ENCODE measurements at places on chromosomes 12 and 14. TPM values are rescaled to one million over a fixed set of nuclear protein-coding genes. Genes with fewer than 3 reads are reported as not detected.

- H3K27me3 ChIP-seq = no peaks in the 10 kb centered on the region
- no peak for DNase-seq
- H3K4me3 ChIP-seq = no peak overlapping the region
- no peaks in the 10 kb centered on the region for H3K36me3 ChIP-seq
Observed at GRCh38 chr12:114835031-114835430, 151.1 kb upstream of the TBX3 start.

- H3K36me3 ChIP-seq = peaks cover 30% of the 10 kb centered on the region
- no peak overlapping the region for H3K27ac ChIP-seq
- no peaks in the 10 kb centered on the region for H3K27me3 ChIP-seq
- no peak overlapping the region for H3K4me3 ChIP-seq
- DNase-seq = no peak
- peaks cover 31% of the 10 kb centered on the region for H3K4me1 ChIP-seq
Observed at GRCh38 chr14:105250986-105251385, 2.7 kb downstream of the BTBD6 start.

DNA sequence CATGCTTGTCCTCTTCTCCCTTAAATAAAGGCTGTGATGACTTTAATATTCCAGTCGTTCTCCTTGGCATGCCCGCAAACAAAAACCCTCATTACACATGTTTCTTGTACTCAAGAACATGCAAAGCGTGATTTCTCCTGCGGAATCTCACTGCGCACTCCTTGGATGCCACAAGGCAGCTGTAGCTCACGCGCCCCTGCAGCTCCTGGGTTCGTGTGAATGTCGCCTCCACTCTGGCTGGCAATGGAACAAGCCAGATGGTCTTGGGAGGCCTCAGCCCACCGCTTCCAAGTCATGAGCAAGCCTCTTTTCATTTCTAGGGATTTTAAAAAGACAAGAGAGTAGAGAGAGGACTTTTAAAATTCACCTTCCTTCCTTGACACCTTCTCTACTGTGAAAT lies 403.8 kb downstream of the PCNX1 start:
- no peaks in the 10 kb centered on the region for H3K36me3 ChIP-seq
- no peaks in the 10 kb centered on the region for H3K27me3 ChIP-seq
- H3K27ac ChIP-seq = no peak overlapping the region
- no peak overlapping the region for H3K4me3 ChIP-seq
- no peak for DNase-seq

DNA sequence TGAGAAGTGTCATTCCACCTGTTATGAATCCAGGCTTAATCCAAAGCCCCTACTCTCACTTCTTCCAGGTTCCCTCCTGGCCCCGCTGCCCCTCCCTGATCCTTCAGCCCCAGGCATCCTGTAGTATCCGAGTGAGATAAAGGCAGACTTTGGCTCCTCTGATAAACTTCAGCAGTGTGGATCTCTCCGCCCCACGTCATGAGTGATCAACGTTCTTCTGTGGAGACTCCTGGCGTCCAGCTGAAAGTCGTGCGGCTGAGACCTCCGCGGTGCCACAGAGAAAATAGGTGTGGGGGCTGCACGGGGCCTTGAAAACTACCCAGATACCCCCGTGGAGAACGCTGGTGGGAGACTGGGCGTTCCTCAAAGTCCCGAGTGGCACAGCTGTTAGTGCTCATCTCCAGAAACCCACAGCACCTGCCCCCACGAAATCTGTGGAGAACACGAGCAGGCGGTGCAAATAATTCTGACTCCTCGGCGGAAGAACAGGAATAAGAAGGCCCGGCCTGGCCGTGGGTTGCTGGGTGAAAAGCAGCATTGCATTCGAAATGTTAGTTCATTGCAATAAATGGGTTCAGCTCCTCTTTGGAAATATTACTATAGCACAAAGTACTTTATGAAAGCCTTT lies 180.0 kb upstream of the RGS6 start:
- DNase-seq = no peak
- H3K4me3 ChIP-seq = no peak overlapping the region
- H3K36me3 ChIP-seq = no peaks in the 10 kb centered on the region
- H3K27ac ChIP-seq = no peak overlapping the region
- no peaks in the 10 kb centered on the region for H3K4me1 ChIP-seq

ESRRB gene
- 14.8 TPM for total RNA-seq

GRCh38 chr12:46537387-46537955 lies 164.9 kb upstream of the SLC38A2 start:
- no peak overlapping the region for H3K4me3 ChIP-seq
- no peaks in the 10 kb centered on the region for H3K36me3 ChIP-seq
- no peaks in the 10 kb centered on the region for H3K4me1 ChIP-seq
- no peaks in the 10 kb centered on the region for H3K27me3 ChIP-seq
- no peak overlapping the region for H3K27ac ChIP-seq
- no peak for DNase-seq

- peak overlapping the region; percentile 95 for H3K27ac ChIP-seq
- DNase-seq = no peak
- H3K27me3 ChIP-seq = no peaks in the 10 kb centered on the region
- no peak overlapping the region for H3K4me3 ChIP-seq
- H3K36me3 ChIP-seq = peaks cover 14% of the 10 kb centered on the region
- H3K4me1 ChIP-seq = no peaks in the 10 kb centered on the region
Observed at GRCh38 chr14:88552876-88553275, 1.9 kb downstream of the PTPN21 start.

DNA sequence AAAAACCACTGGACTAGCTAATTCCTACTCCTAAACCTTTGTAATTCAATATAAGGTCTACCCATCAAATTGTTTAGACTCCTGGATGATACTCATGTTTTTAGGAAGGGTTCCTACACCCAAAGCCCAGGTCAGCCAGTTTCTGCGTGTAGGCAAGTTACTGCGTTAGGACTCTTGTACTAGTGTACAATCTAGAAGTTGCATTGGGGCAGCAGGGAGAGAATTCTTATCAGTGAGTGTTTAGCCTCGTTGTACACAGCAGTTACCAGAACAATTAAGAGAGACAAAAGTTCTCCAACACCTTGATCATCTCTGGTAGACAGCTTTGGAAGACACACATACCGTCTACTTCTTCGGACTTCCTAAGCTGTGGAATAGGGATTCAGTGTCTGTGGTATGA lies 29.2 kb downstream of the FBXL14 start:
- DNase-seq = no peak
- H3K4me3 ChIP-seq = no peak overlapping the region
- no peaks in the 10 kb centered on the region for H3K27me3 ChIP-seq
- no peaks in the 10 kb centered on the region for H3K4me1 ChIP-seq
- no peak overlapping the region for H3K27ac ChIP-seq

DNA sequence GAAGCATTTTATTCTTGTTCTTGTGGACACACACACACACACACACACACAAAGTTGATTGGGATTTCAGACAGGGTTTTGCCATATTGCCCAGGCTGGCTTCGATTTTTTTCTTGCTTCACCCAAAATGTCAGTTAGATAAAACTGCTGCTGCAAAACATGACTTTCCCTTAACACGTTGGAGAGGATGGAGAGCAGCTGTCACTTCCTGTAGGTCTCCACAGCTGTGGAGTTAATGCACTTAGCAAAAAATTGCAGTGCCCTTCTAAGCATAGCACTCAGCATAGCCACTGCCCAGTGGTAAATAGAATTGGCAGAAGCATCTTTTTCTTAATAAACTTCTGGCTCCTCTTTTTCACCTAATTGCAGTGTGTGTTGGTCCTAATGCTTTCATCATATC lies 54.5 kb downstream of the PDZRN4 start:
- no peaks in the 10 kb centered on the region for H3K36me3 ChIP-seq
- no peak overlapping the region for H3K27ac ChIP-seq
- no peak for DNase-seq
- no peaks in the 10 kb centered on the region for H3K4me1 ChIP-seq
- no peak overlapping the region for H3K4me3 ChIP-seq
- no peaks in the 10 kb centered on the region for H3K27me3 ChIP-seq

DNA sequence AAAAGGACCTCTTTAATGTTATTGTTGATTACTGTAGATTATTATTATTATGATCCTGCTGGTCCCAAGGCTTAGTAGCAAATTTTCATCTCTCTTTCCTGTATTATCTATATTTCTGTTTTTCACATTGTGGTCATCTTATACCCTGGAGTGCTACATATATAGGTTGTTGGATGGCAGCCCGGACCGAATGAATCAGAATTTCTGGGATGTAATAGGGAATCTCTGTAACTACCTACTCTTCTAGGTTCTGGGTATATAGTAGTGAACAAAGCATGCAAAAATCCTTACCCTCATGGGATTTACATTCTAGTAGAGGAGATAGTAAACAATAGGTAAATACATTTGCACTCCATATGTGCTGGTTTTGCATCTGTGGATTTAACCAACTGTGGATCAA lies 31.4 kb downstream of the NUBPL start:
- H3K27me3 ChIP-seq = no peaks in the 10 kb centered on the region
- H3K4me3 ChIP-seq = no peak overlapping the region
- no peaks in the 10 kb centered on the region for H3K36me3 ChIP-seq
- DNase-seq = no peak

TMPRSS12 gene
- not detected for total RNA-seq

GRCh38 chr14:104207142-104208014 lies 69.0 kb downstream of the KIF26A start:
- no peaks in the 10 kb centered on the region for H3K27me3 ChIP-seq
- H3K36me3 ChIP-seq = no peaks in the 10 kb centered on the region
- H3K4me1 ChIP-seq = no peaks in the 10 kb centered on the region
- no peak for DNase-seq

GRCh38 chr12:9940375-9940774 lies 8.2 kb upstream of the CLEC2A start:
- H3K27ac ChIP-seq = no peak overlapping the region
- H3K4me3 ChIP-seq = no peak overlapping the region
- H3K4me1 ChIP-seq = no peaks in the 10 kb centered on the region
- no peak for DNase-seq
- H3K36me3 ChIP-seq = no peaks in the 10 kb centered on the region

- H3K27me3 ChIP-seq = no peaks in the 10 kb centered on the region
- H3K4me1 ChIP-seq = no peaks in the 10 kb centered on the region
- H3K27ac ChIP-seq = no peak overlapping the region
- H3K4me3 ChIP-seq = no peak overlapping the region
Observed at GRCh38 chr14:105351920-105352851, 37.6 kb downstream of the PACS2 start.

SMOC1 gene
- 18.6 TPM for total RNA-seq

GRCh38 chr14:20458031-20458789 lies 3.0 kb downstream of the PIP4P1 start:
- peaks cover 38% of the 10 kb centered on the region for H3K36me3 ChIP-seq
- no peaks in the 10 kb centered on the region for H3K27me3 ChIP-seq
- H3K4me1 ChIP-seq = no peaks in the 10 kb centered on the region
- H3K27ac ChIP-seq = peak overlapping the region; percentile 25
- no peak for DNase-seq

DNA sequence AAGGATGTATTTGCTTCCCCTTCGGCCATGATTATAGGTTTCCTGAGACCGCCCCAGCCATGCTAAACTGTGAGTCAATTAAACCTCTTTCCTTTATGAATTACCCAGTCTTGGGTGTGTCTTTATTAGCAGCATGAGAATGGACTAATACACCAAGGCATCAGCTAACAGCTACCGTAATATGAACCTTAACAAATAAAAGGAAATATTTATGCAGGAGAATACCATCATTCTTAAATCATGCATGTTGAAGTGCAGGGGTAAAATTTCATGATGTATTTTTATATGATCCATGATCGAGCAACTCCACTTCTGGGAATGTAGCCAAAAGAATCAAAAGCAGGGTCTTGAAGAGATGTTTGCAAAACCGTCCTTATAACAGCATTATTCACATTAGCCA lies 379.0 kb downstream of the NPAS3 start:
- no peaks in the 10 kb centered on the region for H3K36me3 ChIP-seq
- H3K4me3 ChIP-seq = no peak overlapping the region
- no peak overlapping the region for H3K27ac ChIP-seq

CYP27B1 gene
- total RNA-seq = 0.33 TPM

- no peak overlapping the region for H3K4me3 ChIP-seq
- no peak overlapping the region for H3K27ac ChIP-seq
- DNase-seq = no peak
- no peaks in the 10 kb centered on the region for H3K27me3 ChIP-seq
- no peaks in the 10 kb centered on the region for H3K36me3 ChIP-seq
Observed at GRCh38 chr12:2980630-2981029, 21.4 kb downstream of the TEAD4 start.

C12orf54 gene
- total RNA-seq = not detected

- H3K36me3 ChIP-seq = no peaks in the 10 kb centered on the region
- no peak for DNase-seq
- no peak overlapping the region for H3K4me3 ChIP-seq
- H3K4me1 ChIP-seq = peaks cover 30% of the 10 kb centered on the region
- no peak overlapping the region for H3K27ac ChIP-seq
- H3K27me3 ChIP-seq = no peaks in the 10 kb centered on the region
Observed at GRCh38 chr14:24913021-24913420, 136.9 kb downstream of the STXBP6 start.

PCED1B gene
- total RNA-seq = 1.4 TPM

GPD1 gene
- 38.7 TPM for total RNA-seq

DNA sequence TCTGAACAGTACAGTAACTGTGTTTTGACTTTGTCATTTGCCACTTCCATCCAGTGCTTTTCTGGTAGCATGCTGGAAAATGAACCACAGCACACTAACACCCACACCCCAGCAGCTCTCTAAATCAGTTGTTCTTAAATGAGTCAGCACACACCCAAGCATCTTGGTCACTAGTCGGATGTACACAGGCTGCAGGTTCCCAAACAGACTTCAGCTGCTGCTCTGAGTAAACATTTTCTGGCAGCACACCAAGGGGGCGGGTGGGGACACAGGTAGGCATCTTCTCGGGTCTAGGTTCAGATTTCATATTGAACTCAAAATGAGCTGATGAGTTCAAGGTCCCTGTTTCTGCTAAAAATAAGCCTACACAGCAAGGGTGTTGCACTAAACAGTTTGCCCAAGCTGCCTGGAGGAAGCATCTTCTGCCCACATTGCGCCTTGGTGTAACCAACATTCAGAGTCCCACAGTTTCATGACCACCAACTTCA lies 39.8 kb downstream of the IFNG start:
- no peaks in the 10 kb centered on the region for H3K4me1 ChIP-seq
- H3K4me3 ChIP-seq = no peak overlapping the region
- no peaks in the 10 kb centered on the region for H3K27me3 ChIP-seq
- no peaks in the 10 kb centered on the region for H3K36me3 ChIP-seq
- H3K27ac ChIP-seq = no peak overlapping the region

GRCh38 chr14:63452796-63453195 lies 90.4 kb downstream of the PPP2R5E start:
- DNase-seq = no peak
- no peak overlapping the region for H3K4me3 ChIP-seq

GRCh38 chr14:63642656-63643382 lies 1.1 kb upstream of the WDR89 start:
- no peaks in the 10 kb centered on the region for H3K27me3 ChIP-seq
- no peak for DNase-seq
- peak overlapping the region; percentile 84 for H3K27ac ChIP-seq
- no peaks in the 10 kb centered on the region for H3K36me3 ChIP-seq

DNA sequence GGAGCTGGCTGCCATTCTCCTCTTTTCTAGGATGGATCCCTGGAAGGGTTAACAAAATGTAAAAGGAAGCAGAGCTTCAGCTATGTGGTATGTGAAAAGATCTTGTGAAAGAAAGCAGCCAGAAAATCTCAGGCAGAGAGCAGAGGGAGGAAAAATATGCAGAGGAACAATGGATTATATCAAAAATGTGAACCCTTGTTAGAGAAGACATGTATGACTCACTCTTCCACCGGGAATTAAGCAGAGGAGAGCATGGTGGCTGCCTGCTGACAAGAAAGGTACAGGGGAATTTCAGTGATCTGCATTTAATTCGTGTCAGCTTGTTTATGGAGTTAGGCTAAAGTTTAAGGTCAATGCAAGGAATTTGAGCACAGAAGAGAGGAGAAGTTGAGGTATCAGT lies 46.3 kb downstream of the KCNA1 start:
- no peak overlapping the region for H3K27ac ChIP-seq
- no peak for DNase-seq
- no peak overlapping the region for H3K4me3 ChIP-seq
- H3K4me1 ChIP-seq = no peaks in the 10 kb centered on the region
- no peaks in the 10 kb centered on the region for H3K36me3 ChIP-seq

All from right atrium auricular region (tissue), 2 donors.